Amniotic epithelial cell (primary cell): ENCODE measurements at places on chromosomes 7 and 10.
A peak's percentile ranks its signal among the peaks of the same experiment; 100 is the strongest.

- DNase-seq = no peak
Measured at GRCh38 chr7:118040562-118040961, 143.4 kb upstream of the LSM8 start.

DNA sequence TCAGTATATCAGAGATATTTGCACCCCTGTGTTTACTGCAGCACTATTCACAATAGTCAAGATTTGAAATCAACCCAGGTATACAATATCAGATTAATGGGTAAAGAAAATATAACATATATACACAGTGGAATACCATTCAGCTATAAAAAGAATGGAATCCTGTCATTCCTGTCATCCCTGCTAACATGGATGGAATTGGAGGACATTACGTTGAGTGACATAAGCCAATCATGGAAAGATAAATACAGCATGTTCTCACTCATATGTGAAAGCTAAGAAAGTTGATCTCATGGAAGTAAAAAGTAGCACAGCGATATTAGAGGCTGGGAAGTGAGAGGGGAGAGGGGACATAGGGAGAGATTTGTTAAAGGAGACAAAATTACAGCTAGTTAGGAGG lies 171.0 kb downstream of the ARL5B start:
- DNase-seq = no peak

GRCh38 chr7:68684246-68684839 lies 913.9 kb upstream of the AUTS2 start:
- peak; percentile 52 for DNase-seq

DNA sequence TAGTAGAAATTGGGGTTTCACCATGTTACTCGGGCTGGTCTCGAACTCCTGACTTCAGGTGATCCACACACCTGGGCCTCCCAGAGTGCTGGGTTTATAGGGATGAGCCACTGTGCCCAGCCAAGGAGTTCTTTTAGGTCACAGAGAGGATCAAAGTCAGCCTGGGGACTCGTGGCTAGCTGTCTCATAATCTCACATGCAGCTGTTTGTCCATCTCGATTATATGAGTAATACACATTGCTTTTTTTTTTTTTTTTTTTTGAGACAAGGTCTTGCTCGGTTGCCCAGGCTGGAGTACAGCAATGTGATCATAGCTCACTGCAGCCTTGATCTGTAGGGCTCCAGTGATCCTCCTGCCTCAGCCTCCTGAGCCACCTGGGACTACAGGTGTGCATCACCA lies 2.2 kb downstream of the IFT22 start:
- DNase-seq = no peak

DNA sequence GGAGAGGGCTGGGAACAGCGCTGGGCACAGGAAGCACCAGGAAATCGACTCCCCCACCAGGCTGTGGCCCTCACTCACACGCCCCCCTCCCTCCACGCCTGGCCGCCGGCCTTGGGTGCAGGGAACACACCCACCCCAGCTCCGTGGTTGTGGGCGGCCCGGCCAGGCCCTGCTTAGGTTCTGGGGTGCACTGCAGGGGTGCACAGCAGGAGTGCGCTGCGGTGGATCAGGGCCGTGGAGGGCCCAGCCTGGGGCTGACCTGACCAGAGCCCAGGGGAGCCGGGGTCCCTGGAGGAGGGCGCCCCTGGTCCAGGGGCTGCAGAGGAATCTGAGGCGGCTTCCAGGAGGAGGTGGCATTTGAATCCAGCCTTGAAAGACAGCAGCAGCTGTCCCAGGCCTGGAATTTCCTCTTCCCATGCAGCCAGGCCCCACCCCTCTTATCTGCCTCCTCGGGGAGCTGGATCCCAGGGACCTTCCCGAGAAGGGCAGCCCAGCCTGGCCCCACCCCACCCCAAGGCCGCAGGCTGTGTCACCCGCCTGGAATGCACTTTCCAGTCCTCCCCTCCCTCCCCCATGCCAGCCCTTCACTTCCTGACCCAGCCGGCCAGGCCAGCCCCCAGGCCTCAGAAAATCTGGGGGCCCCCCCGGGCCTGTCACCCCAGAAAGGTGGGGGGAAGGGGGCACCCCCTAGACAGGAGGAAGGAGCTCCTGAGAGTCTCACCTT lies 18.4 kb upstream of the PDGFA start:
- peak; percentile 95 for DNase-seq

- DNase-seq = no peak
Measured at GRCh38 chr10:69677985-69678654, 48.1 kb downstream of the FAM241B start.

GRCh38 chr10:125955766-125956165 lies 59.4 kb downstream of the FANK1 start:
- DNase-seq = no peak

DNA sequence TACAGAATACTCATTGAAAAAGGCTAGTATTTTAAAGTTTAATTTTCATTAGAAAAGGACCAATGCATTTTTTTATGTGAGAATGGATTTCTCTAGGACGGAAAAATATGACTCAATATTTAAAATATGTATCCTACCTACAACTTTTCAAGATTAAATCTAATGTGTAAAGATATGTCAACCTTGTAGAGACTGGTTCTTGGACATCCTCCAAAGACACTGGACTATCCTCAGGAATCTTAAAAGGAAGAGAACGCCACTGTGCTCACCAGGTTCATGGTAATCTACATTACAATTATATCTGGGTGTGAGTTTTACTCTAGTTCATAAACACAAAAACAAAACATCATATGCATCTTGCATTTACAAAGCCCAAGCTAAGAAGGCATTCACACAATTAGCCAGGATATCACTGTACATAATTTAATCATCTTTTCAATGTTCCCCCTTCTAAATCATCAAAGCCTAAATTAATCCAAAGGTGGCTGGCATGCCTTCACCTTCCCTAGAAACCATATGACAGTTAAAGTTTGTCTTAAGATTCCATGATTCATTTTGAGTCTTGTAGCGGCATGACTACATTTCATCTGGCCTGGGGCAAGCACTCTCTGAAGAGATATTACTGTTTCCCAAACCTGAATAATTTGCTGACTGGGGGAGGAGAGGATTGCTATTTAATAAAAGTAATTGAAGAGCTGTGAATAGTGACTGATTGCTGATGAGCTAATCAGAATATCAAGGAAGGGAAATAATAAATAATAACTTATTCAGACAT lies 12.0 kb downstream of the SGCE start:
- DNase-seq = no peak

DNA sequence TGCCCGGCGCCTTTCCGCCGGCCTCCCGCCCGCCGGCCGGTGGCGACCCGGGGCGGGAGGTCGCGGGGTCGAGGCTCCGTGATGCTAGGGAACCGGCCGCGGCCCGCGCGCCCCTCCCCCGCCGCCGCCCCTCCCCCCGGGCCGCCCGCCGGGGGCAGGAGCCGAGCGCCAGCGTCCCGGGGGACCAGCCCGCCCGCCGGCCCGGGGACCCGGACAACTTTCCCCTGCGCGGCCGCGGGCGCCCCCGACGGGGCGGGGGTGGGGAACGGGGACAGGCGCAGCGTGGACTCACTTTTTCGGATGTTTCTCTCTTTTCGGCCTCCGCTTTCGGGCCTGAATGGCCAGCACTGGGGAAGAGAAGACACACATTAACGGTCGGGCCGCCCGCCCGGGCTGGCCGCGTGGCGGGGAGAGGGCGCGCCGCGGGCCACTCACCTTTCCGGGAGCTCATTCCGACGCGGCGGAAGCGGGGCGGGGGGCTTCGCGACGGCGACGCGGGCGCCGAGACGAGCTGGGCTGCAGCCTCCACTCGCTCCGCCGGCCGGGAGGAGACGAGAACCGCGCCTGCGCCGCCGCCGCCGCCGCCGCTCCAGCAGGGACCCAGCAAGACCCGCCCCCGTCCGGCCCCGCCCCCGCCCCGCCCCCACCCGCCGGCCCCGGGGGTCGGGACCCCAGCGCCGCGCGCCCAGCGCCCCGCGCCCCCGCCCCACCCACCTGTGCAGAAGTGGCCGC lies at the start of gene SRPK2:
Gene SRPK2, minus strand, starts transcription at position 566 of the 732 bp plus-strand sequence.
- peak; percentile 23 for DNase-seq

GRCh38 chr10:76740514-76740913 lies 897.1 kb downstream of the KCNMA1 start:
- DNase-seq = no peak

- no peak for DNase-seq
Measured at GRCh38 chr7:88041583-88041982, 107.5 kb downstream of the ADAM22 start.

DNA sequence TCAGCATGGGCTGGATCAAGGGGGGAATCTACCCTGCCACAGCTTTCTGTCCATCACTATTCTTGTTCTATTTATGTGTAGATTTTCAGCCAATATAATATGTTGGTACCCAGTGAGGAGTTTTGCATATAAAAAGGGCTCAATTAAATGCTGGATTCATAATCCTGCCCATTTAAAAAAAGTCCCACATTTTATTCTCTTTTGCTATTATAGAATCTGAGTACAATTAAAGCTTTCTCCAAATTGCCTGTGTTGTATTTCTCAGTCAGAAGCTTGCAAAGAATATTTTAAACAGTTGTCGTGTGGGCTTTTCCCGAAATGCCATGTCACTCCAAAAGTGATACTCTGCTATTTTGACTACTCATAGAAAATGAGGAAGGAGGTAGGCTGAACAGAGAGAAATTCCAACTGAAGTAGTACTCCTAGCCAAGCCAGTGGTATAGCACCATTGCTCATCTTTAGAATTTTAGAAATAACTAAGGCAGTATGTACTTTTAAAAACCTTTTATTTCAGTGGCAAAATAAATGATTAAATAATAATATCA lies 108.3 kb upstream of the HDAC9 start:
- DNase-seq = no peak

GRCh38 chr7:34451183-34451582 lies 206.8 kb upstream of the NPSR1 start:
- DNase-seq = no peak

- peak; percentile 32 for DNase-seq
Measured at GRCh38 chr7:3605222-3605621, 304.2 kb downstream of the SDK1 start.

DNA sequence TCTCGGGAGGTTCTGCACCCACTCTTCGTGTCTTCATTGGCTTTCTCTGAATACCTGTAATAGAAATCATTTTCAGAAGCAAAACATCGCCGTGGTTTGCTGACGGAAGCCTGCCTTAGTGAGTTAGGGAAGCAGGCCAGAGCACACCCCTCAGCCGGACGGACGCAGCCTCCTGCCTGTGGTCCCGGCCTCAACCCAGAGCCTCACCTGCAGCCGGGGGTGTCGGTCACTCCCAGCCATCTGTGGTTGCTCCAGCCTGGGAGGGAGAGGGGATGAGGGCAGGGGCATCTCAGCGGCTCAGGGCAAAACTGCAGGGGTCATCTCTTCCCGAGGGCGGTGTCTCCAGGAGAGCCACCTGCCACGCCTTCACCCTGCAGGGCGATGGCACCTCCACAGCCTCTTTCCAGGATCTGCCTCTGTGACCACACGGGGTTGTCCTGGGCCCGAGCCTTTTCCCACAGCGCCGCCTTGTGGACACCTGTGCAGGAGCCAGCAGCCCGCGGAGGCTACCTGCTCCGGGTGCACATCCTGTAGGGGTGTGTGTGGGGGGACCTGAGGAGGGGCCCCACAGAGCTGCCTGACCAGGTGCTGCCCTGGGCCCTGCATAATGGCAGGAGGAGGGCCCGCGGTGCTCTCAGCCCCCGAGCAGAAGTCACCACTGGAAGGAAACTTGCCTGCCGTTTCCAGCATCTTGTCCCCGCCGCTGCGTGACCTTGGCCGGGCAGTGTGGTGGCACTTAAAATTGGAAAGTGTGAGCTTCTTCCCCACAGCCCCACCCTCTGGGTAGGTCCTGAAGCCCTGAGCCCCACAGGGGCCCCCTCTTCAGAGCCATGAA lies 21.6 kb upstream of the AP5Z1 start:
- DNase-seq = peak; percentile 36

- no peak for DNase-seq
Measured at GRCh38 chr10:7015457-7015856, 395.4 kb downstream of the SFMBT2 start.

DNA sequence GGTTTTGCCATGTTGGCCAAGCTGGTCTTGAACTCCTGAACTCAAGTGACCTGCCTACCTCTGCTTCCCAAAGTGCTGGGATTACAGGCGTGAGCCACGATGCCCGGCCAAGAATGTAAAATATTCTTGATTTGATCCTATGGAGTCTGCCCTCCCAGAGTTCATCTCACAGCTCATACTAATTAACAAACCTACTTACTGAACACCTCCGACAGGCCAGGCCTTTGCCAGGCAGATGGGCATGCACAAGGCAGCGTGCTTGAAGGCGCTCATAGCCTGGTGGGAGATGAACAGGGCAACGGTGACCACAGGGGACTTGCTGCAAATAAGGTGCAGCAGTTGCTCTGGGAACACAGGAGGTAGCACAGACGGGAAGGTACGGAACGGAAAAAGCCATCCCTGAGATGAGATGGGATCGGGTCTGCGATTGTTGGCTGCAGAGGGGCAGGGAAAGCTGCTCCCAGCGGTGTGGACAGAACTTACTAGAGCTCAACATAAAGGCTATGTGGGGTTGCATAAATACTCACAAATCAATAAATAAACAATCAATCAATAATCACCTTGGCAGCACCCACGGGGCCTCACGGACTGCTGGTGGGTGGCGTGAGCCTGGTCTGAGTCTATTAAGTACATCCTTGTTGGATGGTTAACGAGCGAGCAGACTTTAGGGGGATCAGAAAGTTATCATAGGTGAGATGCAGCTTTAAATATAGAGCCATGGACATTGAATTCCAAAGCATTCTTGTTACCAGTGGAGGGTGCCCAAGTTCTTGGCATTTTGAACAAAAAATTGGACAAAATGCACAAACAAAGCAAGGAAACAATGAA lies 4.7 kb downstream of the ACBD7 start:
- no peak for DNase-seq

- DNase-seq = peak; percentile 66
Measured at GRCh38 chr7:135512135-135512887, 2.4 kb upstream of the CNOT4 start.

DNA sequence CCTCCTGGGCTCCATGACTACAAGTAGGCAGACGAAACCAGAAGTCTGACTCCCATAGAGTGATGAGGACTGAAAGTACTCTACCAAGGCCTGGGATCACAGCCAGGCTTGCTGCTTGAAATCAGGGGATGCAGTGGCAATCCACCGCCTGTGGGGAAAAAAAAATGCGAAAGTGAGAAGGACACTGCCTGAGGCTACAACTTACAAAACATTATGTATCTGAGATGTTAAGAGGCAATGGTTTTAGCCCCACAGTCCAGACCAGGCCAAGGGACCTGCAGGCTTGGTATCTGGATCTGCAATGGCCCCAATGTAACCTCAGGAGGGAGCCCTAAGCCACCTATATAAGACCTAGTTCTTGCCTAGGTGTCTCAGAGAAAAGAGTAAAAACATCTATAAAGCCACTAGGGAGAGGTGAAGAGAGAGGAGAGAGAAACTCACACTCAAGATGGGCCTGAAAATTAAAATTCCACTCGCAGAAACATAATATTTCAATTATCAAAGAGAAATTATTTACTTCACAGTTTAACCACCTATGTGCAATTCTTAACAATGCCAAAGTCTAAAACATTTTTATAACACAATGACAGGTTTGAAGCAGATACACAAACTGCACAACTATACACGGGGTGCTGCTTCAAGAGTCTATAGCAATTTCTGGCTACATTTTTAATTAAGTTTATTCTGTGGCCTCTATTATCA lies 13.9 kb downstream of the DNAJC1 start:
- DNase-seq = peak; percentile 82

DNA sequence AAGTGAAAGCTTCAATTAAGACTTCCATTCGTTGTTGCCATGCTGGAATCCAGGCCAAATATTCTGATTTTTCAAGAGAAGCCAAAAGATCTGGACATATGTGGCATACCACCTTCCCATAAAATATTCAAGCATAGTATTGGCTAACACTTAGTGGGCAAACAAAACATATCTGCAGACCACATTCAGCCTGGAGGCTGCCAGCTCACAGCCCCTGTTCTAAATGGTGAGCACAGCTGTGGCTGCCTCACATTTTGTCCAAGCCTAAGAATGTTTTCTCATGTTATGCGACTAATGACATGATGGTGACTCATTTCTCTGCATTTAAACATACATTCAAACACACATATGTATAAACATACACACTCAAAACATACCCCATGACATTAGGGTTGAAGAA lies 10.6 kb upstream of the CALU start:
- DNase-seq = peak; percentile 42
